ENCODE measurements at places on chromosomes 1 and 21.

DNA sequence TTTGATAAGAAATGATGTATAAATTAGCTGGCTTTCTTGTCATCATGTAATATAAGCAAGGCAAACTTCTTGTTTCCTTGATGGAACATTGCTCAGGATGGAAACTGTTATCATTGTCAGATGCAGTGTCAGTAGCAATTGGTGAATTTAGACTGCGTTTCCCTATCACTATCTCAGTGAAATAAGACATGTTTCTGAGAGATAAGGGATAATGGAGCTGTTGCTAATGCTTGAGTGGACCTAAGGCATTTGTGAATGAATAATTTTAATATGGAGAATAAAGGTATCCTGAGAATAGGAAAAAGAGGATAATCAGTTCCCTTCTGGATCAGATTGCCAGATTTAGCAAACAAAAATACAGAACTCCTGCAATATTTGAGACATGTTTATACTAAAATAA is 160.9 kb downstream of the HLX start:
- H3K4me3 ChIP-seq = no peak overlapping the region
- no peaks in the 10 kb centered on the region for H3K27me3 ChIP-seq
- no peak overlapping the region for H3K27ac ChIP-seq
- DNase-seq = no peak
- no peaks in the 10 kb centered on the region for H3K36me3 ChIP-seq
- H3K4me1 ChIP-seq = no peaks in the 10 kb centered on the region

DNA sequence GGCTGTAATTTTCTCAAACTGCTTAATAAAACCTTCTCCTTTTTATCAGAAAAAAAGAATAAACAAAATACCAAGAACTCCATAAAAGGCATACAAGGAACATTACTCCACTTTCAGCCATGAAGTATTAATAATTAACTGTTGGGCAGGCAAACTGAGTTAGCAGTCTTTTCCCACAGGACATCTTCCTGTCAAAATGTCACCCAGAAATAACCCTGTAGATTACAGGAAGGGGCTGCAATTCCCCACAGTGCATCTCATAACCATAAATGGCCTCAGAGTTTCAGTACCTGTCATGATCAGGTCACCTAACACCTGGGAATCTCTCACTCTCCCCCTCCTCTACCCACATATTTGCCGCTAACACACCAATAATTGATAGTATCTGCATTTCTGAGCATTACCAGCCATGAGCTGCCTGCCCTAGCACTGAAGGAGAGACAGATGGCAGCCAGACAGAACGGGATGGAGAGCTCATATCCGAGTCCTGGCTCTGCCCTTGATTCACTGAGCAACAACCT is 475.0 kb downstream of the SMYD3 start:
- no peaks in the 10 kb centered on the region for H3K27me3 ChIP-seq
- no peak overlapping the region for H3K4me3 ChIP-seq
- peaks cover 7% of the 10 kb centered on the region for H3K4me1 ChIP-seq
- H3K27ac ChIP-seq = no peak overlapping the region

GRCh38 chr1:2539312-2539907 is 9.3 kb upstream of the HES5 start:
- DNase-seq = no peak
- peaks cover 11% of the 10 kb centered on the region for H3K27me3 ChIP-seq
- H3K36me3 ChIP-seq = no peaks in the 10 kb centered on the region
- no peak overlapping the region for H3K4me3 ChIP-seq
- H3K4me1 ChIP-seq = peaks cover 4% of the 10 kb centered on the region

GRCh38 chr1:23558872-23559135 is 497 bp downstream of the ID3 start:
- peaks cover 66% of the 10 kb centered on the region for H3K4me1 ChIP-seq
- peak overlapping the region; percentile 76 for H3K4me3 ChIP-seq
- DNase-seq = no peak
- H3K27ac ChIP-seq = peak overlapping the region; percentile 94

- no peaks in the 10 kb centered on the region for H3K4me1 ChIP-seq
- no peak overlapping the region for H3K4me3 ChIP-seq
- DNase-seq = peak; percentile 71
- no peak overlapping the region for H3K27ac ChIP-seq
- no peaks in the 10 kb centered on the region for H3K36me3 ChIP-seq
Observed at GRCh38 chr1:241007668-241008067, 349.3 kb downstream of the RGS7 start.

GRCh38 chr1:204645666-204646065 is 39.9 kb downstream of the LRRN2 start:
- no peak overlapping the region for H3K4me3 ChIP-seq
- no peaks in the 10 kb centered on the region for H3K4me1 ChIP-seq
- H3K27ac ChIP-seq = no peak overlapping the region
- H3K27me3 ChIP-seq = no peaks in the 10 kb centered on the region
- DNase-seq = no peak

- H3K4me1 ChIP-seq = peaks cover 4% of the 10 kb centered on the region
- DNase-seq = peak; percentile 68
- H3K36me3 ChIP-seq = no peaks in the 10 kb centered on the region
Observed at GRCh38 chr1:210232511-210233215, at the start of gene SERTAD4. Gene SERTAD4, plus strand, starts transcription at chr1:210232796. Its CDS starts 5,165 bp downstream, at chr1:210237961.

DNA sequence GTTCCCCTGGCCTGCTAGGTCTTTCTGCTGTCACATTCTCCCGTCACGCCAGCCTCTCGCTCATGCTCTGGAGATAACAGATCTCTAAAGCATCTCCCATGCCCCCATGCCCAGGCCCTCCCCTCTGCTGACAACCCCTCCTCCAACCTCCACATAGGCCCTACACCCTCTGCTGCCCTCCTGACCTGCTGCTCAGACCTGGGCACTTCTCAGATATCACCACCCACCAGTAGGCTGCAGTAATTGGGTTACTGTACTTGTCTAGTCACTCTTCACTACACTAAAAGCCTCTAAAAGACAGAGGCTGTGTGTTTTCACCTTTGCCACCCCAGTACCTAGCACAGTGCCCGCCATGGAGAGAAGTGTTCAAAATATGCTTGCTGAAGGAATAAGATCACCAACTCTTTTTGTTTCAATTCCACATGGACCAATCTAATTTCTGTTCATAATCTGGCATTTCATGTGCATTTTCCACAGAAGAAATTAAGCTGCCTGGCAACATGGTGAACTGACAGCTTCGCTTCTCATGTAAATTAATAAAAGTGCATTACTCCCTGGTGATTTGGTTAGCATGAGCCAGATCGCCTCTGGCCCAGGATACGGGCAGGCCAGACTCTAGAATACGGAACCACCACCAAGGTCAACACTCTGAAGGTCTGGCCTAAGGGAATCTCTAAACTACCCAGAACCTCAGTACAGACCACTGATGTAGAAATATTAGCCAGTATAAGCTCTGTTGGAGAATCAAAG is 20.7 kb downstream of the LBR start:
- no peak overlapping the region for H3K27ac ChIP-seq
- peaks cover 80% of the 10 kb centered on the region for H3K36me3 ChIP-seq
- H3K27me3 ChIP-seq = no peaks in the 10 kb centered on the region
- H3K4me1 ChIP-seq = no peaks in the 10 kb centered on the region

GRCh38 chr1:30514137-30514654 is 209.2 kb downstream of the MATN1 start:
- H3K4me3 ChIP-seq = no peak overlapping the region
- H3K36me3 ChIP-seq = no peaks in the 10 kb centered on the region
- no peak overlapping the region for H3K27ac ChIP-seq

DNA sequence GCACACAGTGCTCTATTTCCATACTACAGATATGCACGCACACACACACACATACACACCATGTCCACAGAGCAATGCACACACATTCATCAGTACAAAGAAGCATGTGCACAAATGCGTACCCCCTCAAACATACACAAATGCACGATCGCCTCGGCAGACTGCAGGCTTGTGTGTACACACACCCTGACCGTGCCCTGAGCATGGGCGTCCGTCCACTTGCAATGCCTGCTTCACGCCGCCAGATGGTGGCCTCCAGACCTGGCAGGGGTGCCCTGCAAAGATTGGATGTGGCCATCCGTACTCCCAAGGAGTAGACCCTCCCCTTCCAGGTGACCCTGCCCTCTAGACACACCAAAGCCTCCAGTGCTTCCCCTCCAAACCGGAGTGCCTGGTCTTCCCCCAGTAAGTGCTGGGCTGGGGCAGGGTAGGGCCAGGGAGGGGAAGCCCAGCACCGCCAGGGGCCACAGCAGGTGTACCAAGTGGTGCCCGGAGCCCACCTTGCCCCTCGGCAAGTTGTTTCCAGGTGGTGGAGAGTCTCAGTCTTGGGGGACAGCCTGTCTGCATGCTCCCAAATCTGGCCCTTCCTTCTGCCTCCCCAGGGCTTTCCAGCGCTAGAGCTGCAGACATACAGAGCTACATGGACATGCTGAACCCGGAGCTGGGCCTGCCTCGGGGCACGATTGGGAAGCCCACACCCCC is 20.6 kb downstream of the ESPN start:
- no peaks in the 10 kb centered on the region for H3K36me3 ChIP-seq
- H3K27ac ChIP-seq = no peak overlapping the region
- peaks cover 48% of the 10 kb centered on the region for H3K27me3 ChIP-seq

DNA sequence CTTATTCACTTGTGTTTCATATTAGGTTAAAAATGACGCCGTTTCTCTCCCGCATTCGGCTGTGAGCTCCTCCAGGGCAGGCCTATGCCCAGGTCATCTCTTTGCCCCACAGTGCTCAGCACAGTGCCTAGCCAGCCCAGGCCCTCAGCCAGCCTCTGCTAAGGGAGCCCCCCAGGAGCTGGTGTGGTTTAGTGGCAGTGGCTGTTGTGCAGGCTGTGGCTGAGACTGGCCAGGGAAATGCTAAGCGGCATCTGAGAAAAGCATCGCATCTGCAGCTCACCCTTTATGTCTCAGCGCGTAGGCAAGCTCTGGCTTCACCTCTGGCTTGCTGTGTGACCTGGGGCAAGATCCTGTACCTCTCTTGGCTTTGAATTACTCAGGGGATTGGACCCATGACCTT is 275.1 kb downstream of the TRABD2B start:
- no peak for DNase-seq
- H3K4me1 ChIP-seq = peaks cover 11% of the 10 kb centered on the region
- no peaks in the 10 kb centered on the region for H3K36me3 ChIP-seq
- H3K4me3 ChIP-seq = no peak overlapping the region
- peaks cover 35% of the 10 kb centered on the region for H3K27me3 ChIP-seq

- no peak overlapping the region for H3K27ac ChIP-seq
- DNase-seq = peak; percentile 96
- H3K4me1 ChIP-seq = peaks cover 8% of the 10 kb centered on the region
Observed at GRCh38 chr1:59814180-59814900, 409 bp upstream of the HOOK1 start.

GRCh38 chr21:14842601-14843000 is 222.2 kb downstream of the NRIP1 start:
- no peaks in the 10 kb centered on the region for H3K27me3 ChIP-seq
- H3K4me3 ChIP-seq = no peak overlapping the region
- H3K36me3 ChIP-seq = no peaks in the 10 kb centered on the region
- DNase-seq = no peak
- no peak overlapping the region for H3K27ac ChIP-seq
- H3K4me1 ChIP-seq = no peaks in the 10 kb centered on the region

DNA sequence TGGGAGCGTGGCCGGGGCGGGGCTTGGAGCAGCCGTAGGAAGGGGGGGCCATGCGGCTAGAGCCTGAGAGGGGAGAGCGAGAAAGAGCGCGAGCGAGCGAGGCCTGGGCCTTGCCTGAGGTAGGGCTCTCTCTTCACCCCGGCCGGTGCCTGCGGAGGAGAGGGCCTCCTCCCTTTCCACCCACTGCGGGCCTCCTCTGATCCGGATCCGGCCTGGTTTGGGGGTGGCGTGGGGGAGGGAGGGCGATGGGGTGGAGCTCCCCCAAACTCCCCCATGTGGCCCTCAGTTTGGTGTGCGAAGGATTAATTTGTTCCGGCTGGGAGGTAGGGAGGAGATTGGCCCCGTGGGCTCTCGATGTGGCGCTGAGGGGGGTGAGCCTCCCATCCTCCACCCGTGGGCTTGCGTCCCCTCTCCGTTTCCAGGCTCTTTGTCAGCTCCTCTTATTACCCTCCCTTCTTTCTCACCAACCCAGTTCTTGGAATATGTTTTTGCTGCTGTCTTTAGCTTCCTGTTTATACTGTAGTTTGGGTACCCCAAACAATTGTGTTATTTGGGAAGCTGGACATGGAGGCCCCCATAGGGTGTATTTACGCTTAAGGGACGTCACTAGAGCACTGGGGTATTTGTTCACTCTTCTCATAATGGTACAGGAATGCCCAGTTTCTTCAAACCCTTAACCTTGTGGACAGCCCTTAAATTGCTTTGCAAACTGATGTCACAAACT is 685 bp downstream of the UBAP2L start:
- DNase-seq = peak; percentile 85
- H3K4me1 ChIP-seq = peaks cover 38% of the 10 kb centered on the region
- peak overlapping the region; percentile 78 for H3K4me3 ChIP-seq
- no peaks in the 10 kb centered on the region for H3K27me3 ChIP-seq
- peak overlapping the region; percentile 98 for H3K27ac ChIP-seq
- H3K36me3 ChIP-seq = peaks cover 38% of the 10 kb centered on the region

DNA sequence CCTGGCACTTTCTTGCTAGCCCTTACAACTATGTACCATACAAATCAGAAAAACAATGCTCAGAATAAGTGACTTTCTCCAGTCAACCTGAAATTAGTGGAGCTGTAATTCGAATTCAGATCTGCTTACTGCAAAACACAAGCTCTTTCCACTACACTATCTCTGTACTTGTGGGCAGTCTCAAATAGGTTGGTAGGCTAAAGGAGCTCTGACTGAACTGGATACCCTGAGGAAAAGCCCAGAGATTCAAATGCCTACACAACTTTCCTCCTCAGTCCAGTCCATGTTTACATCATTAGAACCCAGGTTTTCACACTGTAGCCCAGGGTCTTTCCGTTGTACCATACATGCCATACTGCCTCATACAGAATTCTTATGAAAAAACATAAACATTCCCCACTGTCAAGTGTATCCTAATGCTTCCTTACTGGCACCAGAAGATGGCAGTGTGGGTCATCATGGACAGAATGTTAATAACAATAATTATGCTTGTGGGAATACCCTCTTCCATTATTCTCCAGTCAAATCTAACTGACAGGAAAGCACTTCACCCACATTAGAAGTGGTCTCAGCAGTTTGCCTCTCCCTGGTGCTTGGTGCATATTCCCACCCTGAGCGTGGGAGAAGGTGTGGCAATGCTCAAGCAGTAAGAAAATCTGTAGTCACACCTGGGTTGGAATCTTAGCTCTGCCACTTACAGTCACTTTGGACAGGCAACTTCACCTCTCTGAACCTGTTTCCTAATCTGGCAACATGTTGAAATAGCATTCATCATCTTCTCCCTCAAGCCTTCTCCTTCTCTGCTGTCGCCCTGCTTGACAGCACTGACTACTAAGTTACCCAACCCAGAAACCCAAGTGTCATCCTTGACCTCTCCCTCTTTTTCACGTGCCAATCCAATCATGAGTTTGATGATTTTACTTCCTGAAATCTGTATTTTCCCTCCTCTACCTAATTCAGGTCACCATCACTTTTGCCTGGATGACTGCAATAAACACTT is 14.4 kb upstream of the ZFYVE9 start:
- peaks cover 4% of the 10 kb centered on the region for H3K27me3 ChIP-seq
- no peaks in the 10 kb centered on the region for H3K4me1 ChIP-seq
- H3K4me3 ChIP-seq = no peak overlapping the region
- H3K36me3 ChIP-seq = no peaks in the 10 kb centered on the region
- no peak overlapping the region for H3K27ac ChIP-seq

- no peak overlapping the region for H3K4me3 ChIP-seq
- no peaks in the 10 kb centered on the region for H3K27me3 ChIP-seq
- no peak for DNase-seq
- peaks cover 94% of the 10 kb centered on the region for H3K36me3 ChIP-seq
- no peak overlapping the region for H3K27ac ChIP-seq
- peaks cover 11% of the 10 kb centered on the region for H3K4me1 ChIP-seq
Observed at GRCh38 chr21:36048357-36048756, 12.0 kb downstream of the SETD4 start.

- H3K27me3 ChIP-seq = no peaks in the 10 kb centered on the region
- H3K36me3 ChIP-seq = peaks cover 100% of the 10 kb centered on the region
- no peak for DNase-seq
- H3K4me3 ChIP-seq = no peak overlapping the region
Observed at GRCh38 chr1:32380057-32380456, 14.2 kb downstream of the BSDC1 start.
